ENCODE measurements at places on chromosomes 6 and 20.

- DNase-seq: no peak
Observed at GRCh38 chr20:61520893-61521460, 268.9 kb downstream of the CDH4 start.

- DNase-seq: no peak
Observed at GRCh38 chr20:50274570-50275430, 84.2 kb downstream of the CEBPB start.

- no peak for DNase-seq
Observed at GRCh38 chr6:140736231-140736630, 1361.8 kb upstream of the CITED2 start.

- no peak for DNase-seq
Observed at GRCh38 chr6:148996815-148997214, 250.0 kb downstream of the UST start.

GRCh38 chr6:129943637-129944271, 74.6 kb upstream of the L3MBTL3 start:
- no peak for DNase-seq

GRCh38 chr6:170045981-170046667, 244.8 kb downstream of the DLL1 start:
- DNase-seq: no peak

DNA sequence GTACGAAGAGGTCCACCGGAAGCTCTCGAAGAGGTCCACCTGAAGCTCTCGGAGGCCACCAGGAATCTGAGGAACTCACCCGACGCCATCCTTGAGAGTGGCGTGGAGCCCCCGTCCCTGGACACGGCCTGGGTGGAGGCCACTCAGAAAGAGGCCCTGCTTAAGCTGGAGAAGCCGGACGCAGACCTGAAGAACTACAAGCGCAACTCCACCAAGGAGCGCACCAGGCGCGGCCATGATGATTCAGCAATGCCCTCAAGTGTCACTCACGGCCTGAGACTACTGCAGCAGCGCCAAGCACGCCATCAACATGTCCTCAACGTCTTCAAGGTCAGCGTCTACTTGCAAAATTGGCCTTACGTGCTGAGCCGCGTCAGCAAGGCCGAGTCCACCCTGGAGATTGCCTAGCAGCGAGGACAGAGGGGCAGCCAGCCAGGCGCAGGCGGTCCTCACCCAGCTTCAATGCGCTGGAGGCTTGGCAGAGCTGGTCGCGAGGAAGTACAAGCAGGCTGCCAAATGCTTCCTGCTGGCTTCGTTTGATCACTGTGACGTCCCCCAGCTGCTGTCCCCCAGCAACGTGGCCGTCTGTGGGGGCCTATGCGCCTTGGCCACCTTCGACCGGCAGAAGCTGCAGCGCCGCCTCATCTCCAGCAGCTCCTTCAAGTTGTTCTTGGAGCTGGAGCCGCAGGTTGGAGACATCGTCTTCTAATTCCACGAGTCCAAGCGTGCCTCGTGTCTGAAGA, 7.7 kb upstream of the GJA10 start:
- no peak for DNase-seq

DNA sequence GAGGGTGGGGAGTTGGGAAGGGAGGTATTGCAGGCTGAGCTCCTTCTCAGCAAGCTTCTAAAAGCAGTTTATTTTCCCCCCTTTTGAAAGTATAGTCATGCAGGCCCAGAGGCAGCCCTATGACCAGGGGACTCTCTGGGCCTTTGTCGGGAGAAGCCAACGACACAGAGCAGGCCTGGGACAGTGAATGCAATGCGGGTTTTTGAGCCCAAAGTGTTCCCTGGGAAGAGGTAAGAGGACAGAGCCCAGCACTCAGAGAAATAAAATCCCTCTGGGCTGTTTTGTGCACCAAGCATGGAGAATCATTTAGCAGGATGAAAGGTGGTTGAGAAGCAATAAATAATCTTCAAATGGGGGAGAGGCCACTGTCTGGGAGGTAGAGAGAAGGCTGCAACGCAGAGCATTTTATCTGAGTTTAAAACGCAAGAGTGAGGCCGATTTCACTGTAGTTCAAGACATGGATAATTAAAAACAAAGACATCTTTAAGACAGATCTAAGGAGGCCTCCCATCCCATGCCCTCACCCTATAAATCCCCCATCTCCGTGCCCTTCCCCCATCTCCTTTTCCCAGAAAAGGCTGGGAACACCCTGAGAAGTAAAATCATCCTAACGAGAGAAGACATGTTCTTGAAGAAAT, 237.5 kb downstream of the CDC5L start:
- DNase-seq: no peak

- no peak for DNase-seq
Observed at GRCh38 chr6:56868687-56869086, 86.2 kb upstream of the BEND6 start.

DNA sequence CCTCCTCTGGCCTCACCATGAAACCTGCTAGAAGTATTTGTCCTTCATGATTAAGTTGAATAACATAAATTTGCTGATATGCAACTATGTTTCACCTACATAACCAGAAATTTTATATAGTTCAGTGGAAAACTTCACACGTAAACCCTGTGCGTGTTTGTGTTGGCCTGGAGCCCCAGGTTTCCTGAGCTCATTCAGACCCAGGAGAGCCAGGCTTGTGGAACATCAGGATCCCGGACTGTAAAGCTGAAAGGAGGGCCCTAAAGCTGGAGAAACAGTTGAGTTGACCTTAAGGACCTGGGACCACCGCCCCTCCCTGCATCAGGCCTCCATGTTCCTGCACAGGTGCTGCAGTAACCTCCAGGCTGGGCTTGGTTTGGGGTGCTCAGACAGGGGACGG, 3.1 kb upstream of the SPATS1 start:
- no peak for DNase-seq

- no peak for DNase-seq
Observed at GRCh38 chr20:3277686-3278465, 38.9 kb upstream of the SLC4A11 start.

DNA sequence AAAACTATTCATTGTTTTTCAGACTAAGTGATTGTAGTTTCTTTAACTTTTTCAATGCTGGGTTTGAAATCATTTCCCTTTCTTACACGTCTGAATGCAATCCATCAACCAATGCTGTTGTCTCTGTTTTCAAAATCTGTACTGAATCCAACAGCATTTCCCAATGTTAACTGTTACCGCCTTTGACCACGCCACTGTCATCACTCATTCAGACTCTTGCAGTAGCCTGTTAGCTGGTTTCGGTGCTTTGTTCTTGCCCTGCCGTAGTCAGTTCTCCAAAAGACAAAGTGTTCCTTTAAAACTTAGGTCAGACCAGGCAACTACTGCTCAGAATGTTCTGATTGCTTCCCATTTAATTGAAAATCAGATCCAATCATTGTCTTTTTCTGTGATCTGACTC, 131.3 kb downstream of the PLCB4 start:
- no peak for DNase-seq

DNA sequence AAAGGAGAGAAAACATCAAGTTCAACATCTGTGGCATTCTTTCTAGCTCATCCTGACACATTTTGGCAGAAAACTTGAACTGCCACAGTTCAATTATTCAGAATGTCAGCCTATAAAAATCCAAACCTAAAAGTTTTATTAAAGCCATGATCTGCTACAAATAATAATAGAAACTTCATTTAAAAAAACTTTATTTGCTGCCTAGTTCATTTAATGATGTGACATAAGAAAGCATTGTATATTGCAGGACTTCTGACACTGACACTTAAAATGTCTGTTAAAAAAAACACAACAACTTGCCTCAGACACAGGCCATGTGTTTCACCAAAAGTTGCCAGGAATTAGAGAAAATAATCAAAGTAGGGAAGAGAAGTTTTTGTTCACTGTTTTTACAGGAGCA, 88.3 kb upstream of the HTR1E start:
- no peak for DNase-seq

DNA sequence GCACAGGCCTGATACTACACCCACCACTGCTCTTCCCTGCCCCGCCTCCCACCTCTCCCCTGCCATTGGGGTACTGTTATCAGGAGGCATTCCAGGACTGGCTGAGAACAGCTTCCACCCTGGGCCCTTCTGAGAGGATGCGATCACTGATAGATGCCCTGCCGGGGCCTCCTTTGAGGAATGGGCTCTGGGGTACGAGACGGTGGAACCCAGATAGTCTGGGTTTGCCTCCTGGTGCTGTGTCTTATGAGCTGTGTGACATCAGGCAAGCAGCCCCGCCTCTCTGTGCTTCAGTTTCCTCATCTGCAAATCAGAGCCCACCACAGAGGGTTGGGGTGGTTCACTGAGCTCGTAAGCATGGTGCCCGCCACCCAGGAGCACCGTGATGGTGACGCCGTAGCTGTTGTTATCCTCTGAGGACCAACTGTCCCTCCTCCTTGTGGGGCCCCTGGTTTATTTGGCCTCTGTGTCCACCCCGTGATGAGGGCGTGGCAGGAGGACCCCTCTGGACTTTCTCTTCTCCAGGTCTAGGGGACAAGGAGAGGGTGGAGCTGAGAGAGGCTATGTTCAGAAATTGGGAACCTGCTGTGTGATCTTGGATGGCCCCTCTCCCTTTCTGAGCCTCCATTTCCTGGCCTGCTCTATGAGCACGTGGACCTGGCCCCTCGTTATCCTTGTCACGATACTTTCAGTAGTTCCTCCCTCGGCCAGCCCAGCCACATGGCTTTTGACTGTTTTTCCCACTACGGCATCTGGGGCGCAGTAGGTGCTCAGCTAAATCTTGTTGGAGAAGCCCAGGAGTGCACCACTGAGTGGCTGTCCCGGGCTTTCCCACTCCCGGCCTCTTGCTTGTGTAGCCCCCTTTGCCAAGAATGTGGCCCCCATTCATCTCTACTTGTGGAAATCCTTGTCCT, 18.3 kb downstream of the SRC start:
- no peak for DNase-seq

- no peak for DNase-seq
Observed at GRCh38 chr6:107342144-107342543, 117.2 kb downstream of the PDSS2 start.

GRCh38 chr20:37804584-37805566, 98.1 kb upstream of the VSTM2L start:
- no peak for DNase-seq

GRCh38 chr20:40677343-40677924, 11.6 kb downstream of the MAFB start:
- DNase-seq: no peak

All from CD4-positive, alpha-beta T cell treated with Interleukin-6 at 100 ng/mL for 8 hours (primary cell).